Activated CD8-positive, alpha-beta memory T cell treated with anti-CD3 and anti-CD28 coated beads for 1 hour (primary cell): ENCODE measurements at places on chromosomes 3 and 15.

DNA sequence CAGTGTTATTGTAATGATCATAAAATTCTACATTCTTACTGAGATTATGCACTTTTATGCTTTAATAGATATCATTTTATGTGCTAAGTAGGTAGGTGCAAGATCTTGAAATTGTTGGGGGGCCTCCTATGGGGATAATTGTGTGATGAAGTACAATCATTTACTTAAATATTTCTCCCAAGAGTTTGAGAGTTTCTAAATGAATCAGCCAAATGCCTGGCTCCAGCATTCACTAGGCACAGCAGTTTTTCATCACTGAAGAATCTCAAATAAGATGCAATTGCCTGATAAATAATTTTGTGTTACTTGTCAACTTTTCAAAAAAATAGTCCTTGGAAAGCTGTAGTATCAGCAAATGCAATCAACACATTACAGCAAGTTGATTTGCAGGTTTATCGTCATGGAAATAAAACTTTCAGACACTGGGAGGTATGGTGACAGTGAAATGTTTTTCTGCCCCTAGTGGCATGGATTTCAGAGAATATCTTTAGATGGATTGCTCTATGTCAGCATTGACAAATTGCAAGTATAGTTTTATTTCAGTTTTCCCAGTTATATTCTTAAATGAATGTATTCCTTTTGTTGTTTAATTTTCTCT, 167.1 kb downstream of the NEK11 start:
- DNase-seq: no peak

DNA sequence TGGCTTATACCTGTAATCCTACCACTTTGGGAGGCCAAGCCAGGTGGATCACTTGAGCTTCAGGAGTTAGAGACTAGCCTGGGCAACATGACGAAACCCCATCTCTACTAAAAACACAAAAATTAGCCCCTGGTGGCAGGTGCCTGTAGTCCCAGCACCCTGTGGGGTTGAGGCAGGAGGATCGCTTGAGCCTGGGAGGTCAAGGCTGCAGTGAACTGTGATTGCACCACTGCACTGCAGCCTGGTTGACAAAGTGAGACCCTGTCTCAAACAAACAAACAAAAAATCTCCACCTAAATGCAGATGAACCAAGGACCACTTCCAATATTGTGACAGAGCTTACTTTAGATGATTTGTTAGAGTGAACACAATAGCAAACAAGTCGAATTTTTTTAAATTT, 53.7 kb downstream of the TP53BP1 start:
- no peak for DNase-seq

- DNase-seq: no peak
Measured at GRCh38 chr3:101838691-101839090, 10.6 kb upstream of the NFKBIZ start.

- no peak for DNase-seq
Measured at GRCh38 chr3:193686665-193687483, 93.9 kb downstream of the OPA1 start.

DNA sequence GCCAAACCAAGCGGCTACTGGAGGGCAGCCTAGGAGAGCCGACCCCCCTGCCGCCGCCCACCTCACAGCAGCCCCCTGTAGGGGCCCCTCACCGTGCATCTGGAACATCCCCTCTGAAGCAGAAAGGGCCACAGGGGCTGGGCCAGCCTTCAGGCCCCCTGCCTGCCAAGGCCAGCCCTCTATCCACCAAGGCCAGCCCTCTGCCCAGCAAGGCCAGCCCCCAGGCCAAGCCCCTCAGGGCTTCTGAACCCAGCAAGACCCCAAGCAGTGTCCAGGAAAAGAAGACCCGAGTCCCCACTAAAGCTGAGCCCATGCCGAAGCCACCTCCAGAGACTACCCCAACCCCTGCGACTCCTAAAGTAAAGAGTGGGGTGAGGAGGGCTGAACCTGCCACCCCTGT, 23.5 kb upstream of the APEH start:
- DNase-seq: no peak

GRCh38 chr3:150623945-150624344, 20.8 kb downstream of the SELENOT start:
- no peak for DNase-seq

GRCh38 chr15:66163553-66163952, 90.0 kb downstream of the MEGF11 start:
- no peak for DNase-seq

GRCh38 chr3:15932348-15933300, 134.8 kb upstream of the ANKRD28 start:
- DNase-seq: no peak

DNA sequence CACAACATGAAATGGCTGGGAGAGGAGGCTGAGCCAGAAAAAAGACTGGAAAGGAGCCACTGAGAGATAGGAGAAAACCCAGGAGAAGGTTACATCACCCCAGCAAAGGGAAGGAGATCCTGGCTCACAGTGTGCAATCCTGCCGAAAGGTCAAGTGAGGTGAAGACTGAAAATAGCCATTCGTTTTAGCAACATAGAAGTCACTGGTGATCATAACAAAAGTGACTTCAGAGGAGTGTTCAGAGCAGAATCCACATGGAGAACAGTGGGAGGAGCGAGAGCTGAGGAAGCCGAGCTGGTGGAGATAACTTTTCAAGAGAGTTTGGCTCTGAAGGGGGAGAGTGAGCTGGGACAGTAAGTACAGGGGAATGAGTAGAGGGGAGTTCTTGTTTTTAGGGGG, 5.4 kb upstream of the HEG1 start:
- no peak for DNase-seq

DNA sequence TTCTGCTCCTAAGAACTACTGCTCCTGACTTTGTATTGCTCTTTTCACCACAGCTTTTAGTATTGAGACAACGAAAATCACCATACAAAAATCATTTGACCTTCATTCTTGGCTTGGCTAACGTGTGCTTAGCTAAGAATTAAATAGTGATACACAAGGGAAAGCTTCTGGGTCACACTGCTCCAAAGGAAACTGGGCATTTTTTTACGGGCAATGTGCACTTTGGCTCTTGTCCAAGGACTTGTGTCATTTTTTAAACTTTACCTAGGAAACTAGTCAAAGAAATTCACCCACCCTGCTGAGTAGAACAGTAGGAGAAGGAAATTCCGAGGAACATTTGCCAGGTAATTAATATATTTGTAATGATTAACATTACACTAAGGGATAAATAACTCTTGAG, 19.8 kb downstream of the WDR72 start:
- DNase-seq: no peak

DNA sequence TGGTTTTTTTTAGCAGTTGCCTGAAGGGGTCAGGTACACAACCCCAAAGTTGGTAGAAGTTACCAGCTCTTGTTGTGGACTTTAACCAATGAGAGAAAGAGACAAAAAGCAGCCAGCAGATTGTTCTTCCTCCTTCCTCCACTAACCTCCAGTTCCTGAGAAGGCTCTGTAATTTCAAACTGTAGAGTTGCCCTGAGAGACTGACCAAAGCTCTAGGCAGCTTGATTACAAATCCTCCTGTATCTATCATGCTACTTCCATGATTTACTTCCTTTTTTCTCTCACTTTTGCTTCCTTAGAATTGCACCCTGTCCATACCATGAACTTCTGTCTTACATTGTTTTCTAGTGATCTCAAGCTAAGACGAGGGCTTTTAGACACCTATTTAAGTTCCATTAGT, 29.2 kb downstream of the NSUN3 start:
- no peak for DNase-seq

- no peak for DNase-seq
Measured at GRCh38 chr15:75235760-75236729, 22.1 kb upstream of the GOLGA6C start.

DNA sequence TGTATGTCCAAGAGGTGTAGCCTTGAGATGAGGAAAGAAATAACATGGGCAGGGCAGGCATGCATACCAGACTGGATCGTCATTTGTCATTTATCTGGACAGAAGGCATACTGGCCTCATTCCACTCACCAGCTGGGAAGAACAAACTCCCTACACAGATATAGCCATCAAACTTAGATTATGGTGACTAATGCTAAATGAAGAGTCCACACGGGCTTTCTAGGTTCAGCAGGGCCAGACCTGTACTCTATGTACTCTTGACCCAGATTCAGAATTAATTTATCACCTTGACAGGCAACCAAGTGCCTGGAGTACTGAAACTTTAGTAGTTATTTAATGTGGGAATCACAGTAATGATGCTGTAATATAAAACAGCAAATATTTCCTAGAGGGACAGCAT, 164.3 kb upstream of the IL12A start:
- DNase-seq: no peak

GRCh38 chr15:89105147-89105546, 16.9 kb downstream of the ABHD2 start:
- DNase-seq: no peak

DNA sequence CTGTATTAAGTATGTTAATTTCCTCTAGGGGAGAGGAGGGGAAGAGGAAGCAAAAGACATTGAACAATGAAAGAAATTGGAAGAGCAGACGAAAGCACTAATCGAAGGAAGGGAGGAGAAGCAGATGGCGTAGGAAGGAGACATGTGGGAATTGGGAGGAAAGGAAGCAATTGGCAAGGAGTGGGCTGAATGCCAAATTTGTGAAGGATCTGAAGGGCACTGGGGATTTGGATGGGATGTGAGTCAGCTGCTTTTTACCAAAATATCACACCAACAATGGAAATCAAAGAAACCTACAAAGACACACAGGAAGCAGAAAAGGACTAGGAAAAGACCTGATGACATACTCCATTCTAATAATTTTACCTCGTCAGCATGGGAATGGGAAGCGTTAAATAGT, 1029.8 kb downstream of the ROBO1 start:
- no peak for DNase-seq

GRCh38 chr15:90388462-90389380, 679 bp downstream of the IQGAP1 start:
- DNase-seq: no peak

- no peak for DNase-seq
Measured at GRCh38 chr15:52005748-52006701, 13.0 kb upstream of the MAPK6 start.

- no peak for DNase-seq
Measured at GRCh38 chr15:37220949-37221670, 120.8 kb upstream of the MEIS2 start.

DNA sequence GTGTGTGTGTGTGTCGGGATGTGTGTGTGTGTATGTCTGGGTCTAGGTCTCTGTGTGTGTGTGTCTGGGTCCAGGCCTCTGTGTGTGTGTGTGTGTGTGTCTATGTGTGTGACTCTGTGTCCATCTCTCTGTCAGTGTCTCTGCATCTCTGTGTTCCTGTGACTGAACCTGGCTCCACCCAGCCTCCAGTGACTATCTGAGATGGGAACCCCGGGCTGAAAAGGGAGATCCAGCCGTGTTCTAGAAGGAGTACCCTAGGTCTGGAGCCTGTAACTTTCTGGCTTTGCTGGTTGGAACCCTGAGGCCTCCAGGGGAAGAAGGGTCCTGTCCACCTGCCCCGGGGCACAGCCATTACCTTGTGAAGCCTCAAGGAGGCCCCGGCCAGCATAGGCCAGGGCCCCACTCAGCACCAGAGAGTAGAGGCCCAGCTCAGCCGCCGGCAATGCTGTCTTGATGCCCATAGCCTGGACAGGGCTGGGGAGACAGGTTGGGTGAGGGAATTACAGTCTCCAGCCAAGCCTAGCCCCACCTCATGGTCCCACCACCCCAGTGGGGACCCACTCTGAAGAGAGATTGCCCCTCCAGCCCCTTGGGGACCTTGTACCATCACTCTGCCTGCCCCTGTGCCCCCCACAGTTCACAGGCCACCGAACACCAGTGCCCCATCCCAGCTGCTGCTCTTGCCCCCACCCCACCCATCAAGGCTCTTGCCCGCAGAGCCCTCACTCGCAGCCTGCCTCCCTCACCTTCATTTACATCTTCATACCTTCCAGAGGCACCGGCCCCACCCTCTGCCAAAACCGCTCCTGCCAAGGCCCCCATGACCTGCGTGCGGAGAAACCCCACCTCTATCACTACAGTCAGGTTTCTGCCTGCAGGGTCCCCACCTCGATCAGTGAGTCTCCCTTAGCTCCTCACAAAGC, 2.0 kb downstream of the HHATL start:
- no peak for DNase-seq

DNA sequence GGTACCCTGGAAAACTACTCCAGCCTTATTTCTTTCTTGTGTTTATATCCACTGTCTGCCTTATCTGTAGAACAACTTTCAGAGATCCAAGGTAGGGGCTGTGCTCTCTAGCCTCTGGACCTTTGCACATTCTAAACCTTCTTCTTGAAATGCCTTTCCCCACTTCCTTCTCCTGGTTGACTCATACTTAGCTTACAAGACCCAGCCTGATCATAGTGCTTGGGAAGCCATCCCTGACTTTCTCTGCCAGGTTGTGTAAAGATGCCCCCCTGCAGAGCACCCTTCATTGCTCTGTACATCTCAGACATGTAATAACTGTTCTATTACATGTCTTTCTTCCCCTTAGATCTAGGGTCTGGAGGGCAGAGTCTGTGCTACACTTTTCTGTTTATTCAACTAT, 50.1 kb downstream of the PPM1L start:
- no peak for DNase-seq

DNA sequence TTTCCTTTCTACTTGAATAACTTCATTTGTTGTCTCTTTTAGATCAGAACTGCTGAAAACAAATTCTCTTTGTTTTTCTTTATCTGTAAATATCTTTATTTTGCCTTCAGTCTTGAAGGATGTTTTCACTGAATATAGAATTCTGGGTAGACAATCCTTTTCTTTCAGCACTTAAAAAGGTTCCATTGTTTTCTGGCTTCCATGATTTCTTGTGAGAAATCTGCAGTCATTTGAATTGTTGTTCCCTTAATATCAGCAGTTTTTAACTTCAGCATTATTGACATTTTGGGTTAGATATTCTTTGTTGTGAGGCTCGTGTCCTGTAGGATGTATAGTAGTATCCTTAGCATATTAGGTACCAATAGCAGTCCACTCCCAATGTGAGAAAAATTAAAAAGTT, 65.8 kb downstream of the SV2B start:
- DNase-seq: no peak

DNA sequence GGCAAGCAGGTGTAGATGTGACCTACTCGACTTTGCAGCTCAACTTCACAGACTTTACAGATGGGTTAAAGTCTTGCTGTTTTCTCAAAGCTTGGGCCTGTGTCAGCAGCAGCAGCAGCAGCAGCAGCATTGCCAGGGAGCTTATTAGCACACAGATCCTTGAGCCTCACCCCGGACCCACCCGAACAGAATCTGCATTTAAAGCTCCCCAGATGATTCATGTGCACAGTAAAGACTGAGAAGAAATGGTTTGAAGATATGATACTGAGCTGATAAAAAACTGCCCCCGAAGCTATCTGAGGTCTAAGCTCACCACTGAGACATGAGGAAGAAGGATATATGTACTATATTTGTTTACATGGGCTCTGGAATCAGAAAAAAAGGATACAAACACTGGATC, 231.7 kb downstream of the ARPP21 start:
- no peak for DNase-seq

- DNase-seq: no peak
Measured at GRCh38 chr3:157660847-157661246, 157.6 kb upstream of the VEPH1 start.

GRCh38 chr3:99896482-99896881, 78.8 kb downstream of the CMSS1 start:
- no peak for DNase-seq

GRCh38 chr3:150737874-150738679, 24.9 kb downstream of the SIAH2 start:
- DNase-seq: no peak

- DNase-seq: no peak
Measured at GRCh38 chr3:170417090-170417489, 1.6 kb upstream of the CLDN11 start.

GRCh38 chr3:107431246-107432012, 54.2 kb downstream of the CCDC54 start:
- DNase-seq: no peak

- no peak for DNase-seq
Measured at GRCh38 chr3:197188963-197189362, 109.4 kb downstream of the DLG1 start.
